ENCODE measurements at places on chromosomes 2 and 18. TPM values are rescaled to one million over a fixed set of nuclear protein-coding genes. Genes with fewer than 3 reads are reported as not detected.

GRCh38 chr2:167187049-167187727, 298.9 kb downstream of the XIRP2 start:
- peak; percentile 66 for DNase-seq

The SERPINB5 gene
- not detected for total RNA-seq

The NEU4 gene
- 18.0 TPM for total RNA-seq

DNA sequence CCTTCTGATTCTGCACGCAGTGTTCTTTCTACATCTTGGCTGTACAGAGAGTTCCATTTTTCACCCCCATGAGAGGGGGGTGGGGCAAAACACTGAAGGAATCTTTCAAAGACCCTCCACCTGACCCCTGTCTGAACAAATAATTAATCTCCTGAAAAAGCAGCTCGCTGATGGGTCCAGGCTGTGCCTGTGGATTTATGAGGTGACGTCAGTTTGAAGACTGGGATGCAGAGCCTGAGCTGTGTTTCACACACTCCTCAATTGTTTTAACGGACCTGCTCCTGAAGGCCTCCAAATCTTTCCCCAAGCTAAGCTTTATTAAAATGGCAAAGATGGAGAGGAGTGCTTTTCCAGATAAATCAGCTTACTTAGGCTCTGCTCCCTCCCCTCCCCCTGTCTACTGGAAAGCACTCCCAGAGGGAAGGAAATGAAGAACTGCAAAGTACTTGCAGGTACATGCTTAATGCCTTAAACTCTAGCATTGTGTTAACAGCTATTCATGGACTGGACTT, 390.2 kb upstream of the TNP1 start:
- no peak for DNase-seq

DNA sequence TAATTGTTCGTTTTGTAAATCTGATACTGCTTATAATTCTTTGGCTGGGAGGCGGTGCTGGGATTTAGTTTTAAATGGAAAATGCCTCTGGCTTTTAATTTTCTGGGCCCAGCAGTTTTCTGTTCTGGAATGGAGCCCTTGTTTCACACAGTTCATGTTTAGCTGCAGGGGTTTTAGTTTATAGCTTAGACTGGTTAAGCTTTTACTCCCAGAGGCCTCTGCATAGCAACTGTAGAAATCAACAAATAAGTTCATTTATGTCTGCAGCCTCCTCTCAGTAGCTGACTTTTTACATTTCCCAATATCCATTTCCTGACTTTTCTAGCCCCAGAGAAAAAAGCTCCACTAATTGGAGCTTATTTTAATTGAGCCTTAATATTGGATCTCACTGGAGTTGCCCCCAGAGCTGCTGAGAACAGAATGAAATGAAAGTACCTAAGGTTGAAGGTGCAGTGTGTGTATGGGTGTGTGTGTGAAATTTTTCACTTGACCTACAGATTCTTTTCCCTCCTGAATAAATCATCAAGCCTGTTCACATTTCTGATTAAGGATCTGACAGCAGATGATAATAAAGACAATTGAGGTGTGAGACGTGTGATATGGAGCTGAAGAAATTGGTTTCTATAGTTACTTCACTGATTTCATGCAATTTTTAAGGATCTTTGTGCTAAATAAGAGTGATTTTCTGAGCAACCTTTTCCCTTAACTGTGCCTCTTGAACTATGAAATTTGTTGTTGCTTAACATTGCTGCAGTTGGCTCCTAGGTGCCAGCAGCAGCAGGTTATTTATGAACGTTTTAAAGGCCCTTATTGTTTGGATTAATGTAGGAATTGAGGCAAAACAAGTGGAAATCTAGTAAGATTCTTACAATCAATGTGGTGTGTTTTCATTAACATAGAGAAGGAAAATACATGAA, 109.6 kb downstream of the TAF4B start:
- DNase-seq, result no peak

DNA sequence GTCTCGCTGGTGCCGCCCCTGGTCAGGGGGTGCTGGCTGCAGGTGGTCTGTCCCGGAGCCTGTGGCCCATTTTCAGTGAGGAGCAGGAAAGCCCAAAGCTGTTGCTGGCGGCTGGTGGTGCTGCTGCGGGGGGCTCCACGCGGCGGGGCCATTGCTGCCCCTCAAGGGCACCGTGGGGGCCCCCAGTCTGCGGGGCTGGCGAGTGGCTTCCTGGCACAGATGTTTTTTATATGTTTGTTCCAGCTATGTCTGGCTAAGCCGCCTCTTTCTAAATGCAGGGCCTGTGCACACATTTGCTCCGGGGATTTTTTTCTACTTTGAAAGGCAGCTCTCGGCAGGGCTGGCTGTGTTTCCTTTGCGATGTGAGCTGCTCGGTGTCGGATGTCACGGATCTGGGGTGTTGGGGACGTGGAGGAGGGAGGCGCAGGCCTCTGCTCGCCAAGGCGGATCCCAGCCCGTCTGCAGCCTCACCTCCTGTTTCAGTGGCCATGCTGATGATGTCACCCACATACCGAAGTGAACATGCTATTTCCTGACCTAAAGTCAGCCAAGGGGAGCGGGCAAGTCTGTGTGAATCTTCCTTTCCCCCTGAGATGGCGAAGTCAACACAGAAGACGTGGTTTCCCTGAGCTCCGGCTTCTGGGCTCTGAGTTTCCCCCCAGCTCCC, 112.0 kb upstream of the CTDP1 start:
- peak; percentile 77 for DNase-seq

The DNAJC5G gene
- not detected for total RNA-seq

The EGR4 gene
- not detected for total RNA-seq

The CIDEA gene
- 0.42 TPM for total RNA-seq

GRCh38 chr2:75606761-75607399, 39.7 kb upstream of the MRPL19 start:
- no peak for DNase-seq

DNA sequence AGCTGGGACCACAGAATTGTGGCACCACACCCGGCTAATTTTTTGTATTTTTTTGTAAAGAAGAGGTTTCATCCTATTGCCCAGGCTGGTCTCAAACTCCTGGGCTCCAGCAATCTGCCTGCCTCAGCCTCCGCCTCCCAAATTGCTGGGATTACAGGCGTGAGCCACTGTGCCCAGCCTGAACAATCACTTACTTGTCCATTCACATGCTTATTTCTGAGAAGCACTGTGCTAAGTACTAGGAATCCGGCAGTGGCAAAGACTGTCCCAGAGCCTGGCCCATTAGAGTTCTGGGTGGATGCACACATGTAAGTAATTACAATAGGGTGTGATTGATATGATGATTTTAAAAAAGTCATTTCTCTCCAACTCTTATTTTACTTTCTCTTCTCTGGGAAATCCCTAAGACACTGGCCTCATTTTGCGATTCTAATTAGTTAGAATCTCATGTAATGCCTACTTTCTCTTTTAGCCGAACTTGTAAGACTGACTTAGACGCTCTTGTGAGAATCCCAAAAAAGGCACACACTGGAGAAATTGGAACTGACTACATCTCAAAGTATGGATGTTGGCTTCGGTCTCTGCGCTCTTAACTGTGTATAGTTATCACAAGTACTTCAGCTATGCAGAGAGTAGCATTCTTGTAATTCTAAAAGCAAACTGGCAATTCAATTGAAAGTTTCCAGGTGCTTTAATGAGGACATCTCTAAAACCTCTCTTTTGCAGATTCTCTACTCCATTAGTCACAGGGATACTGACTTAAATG, 567.7 kb downstream of the DCC start:
- no peak for DNase-seq

The HOXD12 gene
- not detected for total RNA-seq

The PJVK gene
- 1.5 TPM for total RNA-seq

GRCh38 chr2:99850084-99850710, 292.2 kb downstream of the AFF3 start:
- no peak for DNase-seq

The C2orf66 gene
- not detected for total RNA-seq

- no peak for DNase-seq
Measured at GRCh38 chr2:151095463-151095862, 166.2 kb downstream of the RBM43 start.

The GPR17 gene
- not detected for total RNA-seq

- no peak for DNase-seq
Measured at GRCh38 chr2:44443517-44443916, 81.8 kb downstream of the CAMKMT start.

The HK2 gene
- 150 TPM for total RNA-seq

The CNRIP1 gene
- total RNA-seq, result 9.2 TPM

DNA sequence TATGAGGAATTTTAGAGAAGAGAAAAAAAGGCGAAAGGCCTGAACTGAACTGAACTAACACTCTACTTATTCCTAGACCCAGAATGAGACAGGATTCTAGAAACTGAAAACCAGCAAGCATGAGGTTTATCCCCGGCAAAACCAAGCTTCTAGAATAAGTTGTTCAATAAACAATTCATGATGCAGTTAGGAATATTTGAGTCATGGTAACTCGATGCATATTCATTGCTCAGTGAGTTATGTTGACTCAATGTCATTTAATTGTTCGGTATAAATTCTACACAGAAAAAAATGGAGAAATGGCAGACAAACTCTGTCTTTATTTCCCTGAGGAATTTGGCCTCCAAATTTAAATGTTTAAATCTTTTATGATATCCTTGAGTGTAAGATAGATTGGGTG, 321.5 kb downstream of the SATB2 start:
- no peak for DNase-seq

The ID2 gene
- 8.9 TPM for total RNA-seq

DNA sequence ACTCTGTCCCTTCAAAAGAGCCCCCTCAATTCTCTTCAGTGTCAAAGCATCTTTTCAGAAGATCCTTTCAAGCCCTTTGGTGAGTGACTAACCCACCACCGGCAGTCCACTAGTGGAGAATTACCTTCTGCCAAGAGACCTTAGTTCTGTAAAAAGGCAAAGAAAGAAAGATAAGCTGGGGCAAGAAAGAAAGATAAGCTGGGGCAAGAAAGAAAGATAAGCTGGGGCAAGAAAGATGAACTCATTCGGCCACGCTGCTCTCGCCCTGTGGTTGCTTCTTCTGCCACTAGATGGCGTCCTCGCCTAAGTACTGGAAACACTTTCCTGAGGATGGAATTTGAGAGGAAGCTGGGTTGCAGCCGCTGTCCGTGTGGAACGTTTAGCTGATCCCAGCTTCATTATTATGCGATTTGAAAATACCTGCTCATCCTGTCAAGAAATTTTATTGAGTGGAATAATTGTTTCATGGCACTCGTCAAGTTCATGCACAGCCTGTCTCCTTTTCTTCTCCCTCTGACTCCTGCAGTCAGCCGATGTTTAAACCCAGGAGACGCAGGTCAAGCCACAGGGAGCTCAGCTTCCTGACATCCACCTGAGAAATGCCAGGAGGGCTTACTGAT, 17.3 kb upstream of the ANXA4 start:
- DNase-seq, result peak; percentile 82

DNA sequence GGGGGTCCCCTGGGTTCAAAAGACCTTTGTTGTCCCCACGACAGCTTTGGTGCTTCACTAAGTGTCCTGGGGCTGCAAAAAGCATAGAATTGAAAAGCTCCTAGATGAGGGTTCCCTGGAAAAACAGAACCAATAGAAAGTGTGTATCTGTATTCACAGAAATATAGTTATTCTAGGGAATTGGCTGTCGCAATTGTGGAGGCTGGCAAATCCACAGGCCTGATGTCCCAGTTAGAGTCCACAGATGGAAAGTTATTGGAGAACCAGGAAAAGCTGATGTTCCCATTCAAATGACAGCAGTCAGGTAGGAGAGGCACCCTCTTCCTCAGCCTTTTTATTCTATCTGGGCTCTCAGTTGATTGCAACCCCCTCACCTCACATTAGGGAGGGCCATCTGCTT, 65.5 kb downstream of the LONRF2 start:
- no peak for DNase-seq

DNA sequence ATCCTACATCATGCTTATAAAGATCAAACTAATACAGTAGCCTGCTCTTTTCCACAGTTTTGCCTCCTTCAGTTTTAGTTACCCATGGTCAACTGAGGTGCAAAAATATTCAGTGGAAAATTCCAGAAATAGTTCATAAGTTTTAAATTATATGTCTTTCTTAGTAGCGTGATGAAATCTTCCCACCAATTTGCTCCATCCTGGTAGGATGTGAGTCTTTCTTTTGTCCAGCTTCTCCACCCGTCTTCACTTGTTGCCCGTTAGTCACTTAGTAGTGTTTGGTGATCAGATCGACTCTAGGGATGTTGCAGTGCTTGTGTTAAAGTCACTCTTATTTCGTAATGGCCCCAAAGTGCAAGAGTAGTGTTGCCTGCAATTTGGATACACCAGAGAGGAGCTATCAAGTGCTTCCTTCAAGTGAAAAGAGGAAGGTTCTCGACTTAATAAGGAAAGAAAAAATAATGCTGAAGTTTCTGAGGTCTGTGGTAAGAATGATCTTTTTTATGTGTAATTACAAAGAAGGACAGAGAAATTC, 57.0 kb downstream of the CEP192 start:
- no peak for DNase-seq

GRCh38 chr2:11683966-11684365, 14.0 kb upstream of the NTSR2 start:
- DNase-seq, result no peak

The CCBE1 gene
- 0.20 TPM for total RNA-seq

DNA sequence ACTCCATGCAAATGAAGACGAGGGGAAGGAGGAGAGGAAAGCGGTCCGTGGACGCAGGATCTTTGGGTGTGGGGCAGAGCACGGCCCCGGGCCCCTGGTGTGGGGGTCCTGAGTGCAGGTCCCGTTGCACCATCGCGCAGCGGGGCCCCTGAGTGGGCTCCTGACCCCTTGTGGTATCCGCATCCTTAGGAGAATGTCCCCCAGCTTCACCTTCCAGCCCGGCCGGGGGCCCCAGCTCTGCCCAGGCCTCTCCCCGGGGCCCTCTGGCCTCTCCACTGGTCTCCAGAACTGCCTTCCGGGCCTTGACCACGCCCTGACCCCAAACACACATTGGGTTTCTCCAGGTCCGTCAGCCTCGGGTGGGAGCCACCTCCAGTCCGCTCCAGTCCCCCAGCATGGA, 431.8 kb upstream of the SALL3 start:
- no peak for DNase-seq

GRCh38 chr2:67281101-67281500, 116.0 kb upstream of the ETAA1 start:
- DNase-seq, result no peak

DNA sequence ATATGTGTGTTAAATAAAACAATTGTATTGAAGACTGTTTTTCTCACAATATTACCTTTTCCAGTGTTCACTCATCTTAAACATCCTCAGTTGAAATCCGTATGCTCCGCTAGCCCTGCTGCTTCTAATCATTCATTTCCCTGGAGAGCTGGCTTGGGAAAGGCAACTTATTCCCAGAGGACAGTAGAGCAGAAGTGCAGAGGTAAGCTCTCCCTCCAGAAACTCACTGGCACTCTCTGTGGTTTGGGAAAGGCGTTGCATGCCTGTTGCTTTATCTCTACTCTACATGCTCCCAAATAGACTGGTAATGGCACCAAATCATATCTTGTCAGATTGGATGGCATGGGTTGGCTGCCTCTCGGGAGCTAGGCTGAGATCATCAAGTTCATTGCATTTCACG, 117.1 kb upstream of the BOD1L2 start:
- DNase-seq, result no peak

- peak; percentile 53 for DNase-seq
Measured at GRCh38 chr2:151946899-151947812, 118.9 kb upstream of the ARL5A start.

- DNase-seq, result no peak
Measured at GRCh38 chr2:220931491-220931890, 640.6 kb downstream of the EPHA4 start.

The ANO7 gene
- total RNA-seq, result 0.82 TPM
